ENCODE measurements at places on chromosomes 5 and 9. TPM values are rescaled to one million over a fixed set of nuclear protein-coding genes. Genes with fewer than 3 reads are reported as not detected.

The GABRA1 gene
- not detected for polyA plus RNA-seq

The SMIM32 gene
- polyA plus RNA-seq, result 19.1 TPM

The CERT1 gene
- polyA plus RNA-seq, result 52.7 TPM

The OR13C5 gene
- polyA plus RNA-seq, result not detected

The GHR gene
- polyA plus RNA-seq, result 22.8 TPM

Data from left renal cortex interstitium (tissue), 4 donors.